Activated T-helper 1 cell treated with anti-CD3 and anti-CD28 coated beads, Interleukin-12 subunit alpha, Interleukin-12 subunit beta, Interleukin-2, Interleukin-4 antibody, amounts not matched to agents 30 ng/mL and 10 ng/mL and 1 ng/mL, durations not matched to agents 14 hours and 24 hours and 36 hours (primary cell): ENCODE measurements at places on chromosomes 1 and 21.

DNA sequence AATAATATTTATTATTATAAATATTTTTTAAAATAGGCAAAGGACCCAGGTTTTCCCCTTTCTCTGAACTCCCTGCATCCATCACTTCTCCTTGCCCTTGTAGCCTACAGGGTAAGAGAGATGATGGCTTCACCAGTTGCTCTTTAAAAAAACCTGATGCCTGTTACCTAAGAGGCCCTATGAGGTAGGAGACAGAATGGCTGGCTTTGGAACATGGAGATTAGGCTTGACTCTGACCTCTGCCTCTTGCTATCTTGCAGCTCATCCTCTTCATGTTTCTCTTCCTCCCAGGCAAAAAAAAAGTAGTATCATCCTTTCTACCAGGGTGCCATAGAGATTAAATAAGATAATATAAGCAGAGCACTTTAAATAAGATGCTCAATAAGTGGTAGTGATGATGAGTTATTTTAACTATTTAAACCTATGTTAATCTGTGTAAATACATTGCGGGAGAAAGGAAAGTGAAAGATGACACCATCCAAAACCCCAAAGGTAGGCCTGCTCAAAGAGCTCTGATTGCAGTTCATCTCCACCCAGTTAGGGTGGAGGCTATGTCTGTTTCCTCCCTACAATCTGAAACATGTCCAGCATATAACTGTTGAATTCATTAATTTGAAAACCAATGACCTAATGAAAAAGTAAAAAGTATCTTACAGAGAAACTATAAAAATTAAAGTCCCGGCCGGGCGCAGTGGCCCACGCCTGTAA, 51.8 kb downstream of the RGS2 start:
- DNase-seq = no peak

DNA sequence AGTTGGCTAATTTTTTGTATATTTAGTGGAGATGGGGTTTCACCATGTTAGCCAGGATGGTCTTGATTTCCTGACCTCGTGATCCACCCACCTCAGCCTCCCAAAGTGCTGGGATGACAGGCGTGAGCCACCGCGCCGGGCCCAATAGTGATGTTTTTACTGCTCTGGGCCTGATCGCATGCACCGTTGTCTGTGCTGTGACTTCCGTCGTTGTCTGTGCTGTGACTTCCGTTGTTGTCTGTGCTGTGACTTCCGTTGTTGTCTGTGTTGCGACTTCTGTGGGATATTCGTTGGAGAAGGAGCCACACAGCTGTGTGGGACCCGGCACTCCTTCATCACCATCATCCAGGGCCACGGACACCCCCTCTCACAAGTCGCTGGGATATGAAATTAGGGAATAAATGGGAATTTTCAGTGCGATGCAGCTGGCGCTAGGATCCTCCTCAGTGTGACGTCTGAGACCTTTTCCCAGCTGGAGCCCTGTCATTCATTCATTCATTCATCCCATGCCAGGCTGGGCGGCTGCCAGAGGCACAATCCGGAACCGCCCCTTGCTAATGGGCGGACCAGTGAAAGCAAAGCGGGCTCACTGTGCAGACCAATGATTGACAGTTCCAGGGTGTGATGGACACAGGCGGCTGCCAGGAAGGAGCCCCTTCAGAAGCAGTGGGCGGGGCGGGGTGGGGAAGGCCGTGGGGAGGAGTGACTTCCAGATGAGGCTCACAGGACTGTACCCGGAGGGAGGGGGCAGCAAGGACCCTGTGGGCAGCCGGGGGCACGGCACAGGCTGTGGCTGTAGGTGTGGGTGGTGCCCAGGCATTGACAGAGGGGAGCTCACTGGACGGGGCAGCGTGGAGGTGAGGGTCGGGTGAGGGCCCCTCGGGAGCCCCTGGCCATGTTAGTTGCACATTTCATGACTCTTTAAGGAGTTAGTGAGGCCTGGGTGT, 48.9 kb downstream of the PRKCZ start:
- no peak for DNase-seq

- no peak for DNase-seq
Observed at GRCh38 chr1:43206600-43207228, 34.6 kb downstream of the CFAP57 start.

DNA sequence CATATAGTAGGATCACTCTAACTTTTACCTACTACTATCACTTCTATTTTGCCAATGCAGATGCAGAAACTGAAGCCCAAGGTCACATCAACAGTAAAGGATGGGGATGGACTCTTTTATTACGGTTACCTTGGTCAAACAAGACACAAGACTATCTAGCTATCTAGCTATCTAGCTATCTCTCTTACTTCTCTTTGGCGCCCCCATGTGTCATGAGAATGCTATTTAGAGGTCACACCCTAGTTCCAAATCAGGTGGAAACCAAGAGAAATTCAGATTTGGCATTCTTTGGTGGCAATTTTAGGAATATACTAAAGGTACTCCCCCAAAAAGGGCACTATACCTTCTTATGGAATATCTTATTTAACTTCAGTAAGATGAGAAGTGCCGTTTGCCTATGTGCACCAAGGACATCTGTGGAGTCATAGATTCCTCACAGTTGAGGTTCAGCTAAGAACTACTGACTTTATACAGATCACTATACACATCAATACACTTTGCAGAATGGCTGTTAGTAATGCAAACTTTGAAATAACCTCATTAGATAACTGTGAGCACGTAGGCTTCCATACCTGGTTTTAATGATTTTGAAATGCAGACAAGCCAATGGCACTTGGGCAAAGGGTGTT, 6.7 kb downstream of the ZNF648 start:
- DNase-seq = peak; percentile 24

DNA sequence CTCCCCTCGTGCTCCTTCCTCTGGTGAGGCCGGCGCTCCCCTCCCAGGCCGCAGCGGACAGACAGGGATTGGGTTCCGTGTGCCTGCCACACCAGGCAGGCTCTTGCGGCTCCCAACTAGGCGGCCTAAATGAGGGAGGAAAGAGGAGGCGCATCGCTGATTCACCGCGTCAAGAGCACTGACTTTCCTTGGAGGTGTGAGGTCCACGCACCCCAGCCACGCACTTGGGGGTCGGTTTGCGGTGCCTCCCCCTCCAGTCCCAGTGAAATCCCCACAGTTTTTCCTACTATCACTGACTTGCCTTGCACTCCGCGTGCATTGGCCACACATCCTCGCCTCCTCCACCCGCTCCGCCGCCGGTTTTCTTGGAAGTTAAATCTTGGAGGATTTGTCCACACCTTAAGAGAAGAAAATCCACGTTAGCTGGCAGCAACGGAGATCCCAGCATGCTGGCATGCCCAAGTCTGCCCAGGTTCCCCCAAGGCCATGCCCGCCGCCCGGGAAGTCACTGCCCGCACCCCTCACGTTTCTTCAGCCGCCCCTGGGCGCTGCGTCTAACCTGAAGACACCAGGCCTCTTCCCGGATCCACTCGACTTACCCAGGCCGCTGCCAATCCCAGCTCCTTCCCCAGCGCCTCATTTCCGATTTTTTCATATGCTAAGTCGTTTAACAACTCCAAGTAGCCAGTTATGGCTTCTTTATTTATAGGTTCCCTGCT, 1.1 kb upstream of the FOXD3 start:
- DNase-seq = no peak

DNA sequence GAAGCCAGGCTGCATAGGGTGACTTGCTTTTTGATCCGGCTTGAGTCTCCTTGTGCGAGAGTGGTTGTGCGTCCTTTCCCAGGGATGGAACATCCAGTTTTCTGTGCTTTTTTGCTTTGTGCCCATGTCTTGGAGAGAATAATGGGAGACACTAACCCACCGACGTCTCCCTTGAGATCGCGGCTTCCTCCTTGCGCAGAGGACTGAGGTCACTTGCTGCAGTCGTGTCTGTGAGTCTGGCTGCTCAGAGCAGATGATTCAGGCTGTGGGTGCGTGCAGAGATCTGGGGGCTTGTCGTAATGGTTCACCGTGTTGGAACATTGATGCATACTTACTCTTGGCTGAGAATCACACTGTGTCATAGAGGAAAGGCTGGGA, 164.5 kb upstream of the CACNA1E start:
- DNase-seq = no peak

DNA sequence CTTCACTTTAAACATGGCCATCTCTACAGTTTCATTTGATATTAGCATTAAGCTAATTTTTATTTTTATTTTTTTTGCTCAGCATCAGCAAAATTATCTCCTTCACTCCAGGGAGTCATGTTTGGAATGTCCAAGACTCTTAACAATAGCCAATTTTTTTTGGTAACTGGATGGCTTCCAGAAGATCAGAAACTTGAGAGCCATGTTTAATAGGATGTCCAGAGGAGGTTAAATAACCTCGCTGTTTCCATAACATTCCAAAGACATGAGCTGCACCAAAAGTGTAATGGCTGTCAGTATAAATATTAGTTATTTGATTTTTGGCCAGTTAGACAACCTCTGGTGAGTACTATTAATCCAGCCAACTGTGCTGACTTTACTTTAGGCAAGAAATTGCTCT, 80.7 kb downstream of the DNTTIP2 start:
- no peak for DNase-seq

- no peak for DNase-seq
Observed at GRCh38 chr1:64601207-64601606, 131.3 kb downstream of the CACHD1 start.

DNA sequence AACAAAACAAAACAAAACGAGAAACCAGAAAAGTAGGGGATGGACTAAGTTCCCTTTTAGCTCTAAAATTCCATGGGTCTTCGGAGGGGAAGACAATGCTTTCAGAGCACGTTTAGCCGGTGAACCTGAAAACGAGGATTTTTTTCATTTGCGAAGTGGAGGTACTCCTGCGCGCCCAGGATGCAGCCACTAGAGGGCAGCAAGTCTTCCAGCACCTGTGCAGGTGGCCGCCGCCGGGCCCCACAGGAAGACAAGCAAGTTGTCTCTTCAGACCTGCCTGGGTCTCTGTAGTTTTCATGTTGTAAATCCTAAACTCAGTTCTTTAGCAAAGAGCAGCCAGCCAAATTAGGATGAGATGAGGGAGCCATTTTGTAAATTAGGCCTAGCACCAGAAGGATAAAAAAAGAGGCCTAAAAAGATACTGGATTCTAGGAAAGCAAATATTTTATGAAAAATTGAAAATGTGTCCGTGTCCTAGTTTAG, 17.7 kb upstream of the SNX27 start:
- DNase-seq = peak; percentile 75

DNA sequence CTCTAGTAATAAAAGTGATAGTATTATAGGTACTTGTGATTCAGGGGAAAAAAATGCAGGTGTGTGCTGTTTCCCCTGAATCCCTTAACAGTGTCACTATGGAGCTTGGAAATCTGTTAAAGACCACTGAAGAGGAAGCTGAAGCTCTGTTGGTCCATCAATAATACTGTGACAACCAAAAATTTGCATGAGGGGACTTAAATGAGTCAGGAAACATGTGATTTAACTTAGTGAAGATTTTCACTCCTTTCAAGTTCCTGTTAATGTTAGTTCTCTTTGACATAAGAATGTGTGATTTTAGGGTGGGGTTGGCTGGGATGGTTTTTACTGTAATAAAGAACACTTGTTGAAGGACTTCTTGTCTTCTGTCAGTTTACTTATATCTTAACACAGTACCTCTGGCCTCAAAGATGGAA, 32.0 kb downstream of the VANGL2 start:
- no peak for DNase-seq

DNA sequence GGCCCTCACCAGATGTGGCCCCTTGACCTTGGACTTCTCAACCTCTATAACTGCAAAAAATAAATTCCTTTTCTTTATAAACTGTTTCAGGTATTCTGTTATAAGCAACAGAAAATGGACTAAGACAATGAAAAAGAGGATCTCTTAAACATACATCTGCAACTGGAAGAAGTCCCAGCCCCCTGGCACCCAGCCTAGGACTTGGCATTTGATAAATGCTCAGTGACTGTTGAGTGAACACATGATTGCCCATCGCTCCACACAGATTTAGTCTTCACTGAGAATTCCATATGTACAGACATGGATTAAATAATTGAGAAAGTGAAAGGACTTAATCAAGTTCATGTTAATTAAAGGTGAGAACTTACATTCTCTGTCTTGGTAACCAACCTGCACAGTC, 344.9 kb upstream of the RUNX1 start:
- DNase-seq = no peak

- DNase-seq = peak; percentile 14
Observed at GRCh38 chr1:209601809-209602657, 18.5 kb downstream of the CAMK1G start.

DNA sequence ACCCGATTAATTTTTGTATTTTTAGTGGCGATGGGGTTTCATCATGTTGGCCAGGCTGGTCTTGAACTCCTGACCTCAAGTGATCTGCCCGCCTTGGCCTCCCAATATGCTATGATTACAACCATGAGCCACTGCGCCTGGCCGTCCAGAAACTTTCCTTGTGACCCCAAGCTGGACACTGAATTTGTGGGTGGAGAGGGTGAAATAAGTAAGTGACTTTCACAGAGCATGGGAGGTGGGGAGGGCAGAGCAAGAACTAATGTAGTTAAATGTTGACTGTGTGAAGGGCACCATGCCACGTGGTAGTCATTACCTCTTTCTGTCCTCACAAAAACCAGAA, 2.7 kb upstream of the UTP11 start:
- DNase-seq = no peak

GRCh38 chr1:175314300-175314699, 121.7 kb upstream of the KIAA0040 start:
- no peak for DNase-seq

GRCh38 chr1:37424523-37424922, 49.9 kb upstream of the ZC3H12A start:
- no peak for DNase-seq

DNA sequence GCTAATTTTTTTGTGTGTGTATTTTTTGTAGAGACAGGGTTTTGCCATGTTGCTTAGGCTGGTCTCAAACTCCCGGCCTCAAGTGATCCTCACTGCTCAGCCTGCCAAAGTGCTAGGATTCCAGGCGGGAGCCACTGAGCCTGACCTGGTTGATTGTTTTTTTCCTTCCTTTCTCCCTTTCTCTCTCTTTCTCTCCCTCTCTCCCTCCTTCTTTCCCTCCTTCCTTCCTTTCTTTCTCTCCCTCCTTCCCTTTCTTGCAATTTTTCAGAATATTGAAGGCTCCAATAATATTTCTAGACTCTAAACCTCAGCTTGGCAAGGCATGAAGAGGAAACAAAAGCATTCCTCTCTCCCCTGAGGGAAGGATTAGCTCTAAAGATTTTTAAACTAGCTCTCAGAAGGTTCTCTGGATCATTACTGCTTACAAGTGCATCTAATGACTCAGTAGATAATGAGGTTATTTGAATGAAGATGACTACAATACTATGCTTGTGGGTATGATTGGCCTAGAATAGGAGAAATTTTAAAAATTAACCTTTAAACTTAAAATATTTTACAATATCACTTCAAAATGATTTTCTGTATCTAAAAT, 68.5 kb upstream of the GADD45A start:
- DNase-seq = no peak

- no peak for DNase-seq
Observed at GRCh38 chr1:187744665-187745064, 915.9 kb downstream of the PLA2G4A start.

DNA sequence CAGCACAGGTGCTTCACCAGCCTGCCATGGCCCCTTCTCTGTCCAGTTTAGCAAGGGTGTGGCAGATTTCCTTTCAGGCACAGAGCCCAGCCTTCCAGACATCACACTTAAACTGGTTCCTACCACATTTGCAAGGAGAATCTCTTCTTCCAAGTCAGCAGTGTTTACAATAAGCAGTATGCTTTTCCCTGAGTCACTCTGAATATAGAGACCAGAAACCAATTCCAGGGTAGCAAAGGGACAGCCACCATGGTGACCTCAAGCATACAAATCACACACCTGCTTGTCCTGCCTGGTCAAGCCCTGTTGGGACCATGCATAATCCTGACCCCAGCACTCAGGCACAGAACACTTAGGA, 8.7 kb upstream of the CBR3 start:
- DNase-seq = no peak
